ENCODE measurements at places on chromosomes 11 and 22.

GRCh38 chr11:76685831-76686230 is 15.3 kb upstream of the LRRC32 start:
- DNase-seq = no peak

GRCh38 chr22:37212174-37212906 is at the start of gene SSTR3:
Gene SSTR3, minus strand, starts transcription at chr22:37212477. Its CDS starts 4,674 bp downstream, at chr22:37207803.
- DNase-seq = peak; percentile 2

- no peak for DNase-seq
Measured at GRCh38 chr22:41300661-41301060, 664 bp upstream of the ZC3H7B start.

GRCh38 chr11:70778883-70779282 is 380.6 kb downstream of the CTTN start:
- no peak for DNase-seq

GRCh38 chr11:86118253-86118652 is 49.4 kb upstream of the PICALM start:
- DNase-seq = peak; percentile 14

Measured in activated CD4-positive, alpha-beta T cell treated with anti-CD3 and anti-CD28 coated beads for 48 hours (primary cell).